ENCODE measurements at places on chromosomes 3 and 15.

- no peak for DNase-seq
Measured at GRCh38 chr3:8759038-8759707, 10.2 kb downstream of the OXTR start.

DNA sequence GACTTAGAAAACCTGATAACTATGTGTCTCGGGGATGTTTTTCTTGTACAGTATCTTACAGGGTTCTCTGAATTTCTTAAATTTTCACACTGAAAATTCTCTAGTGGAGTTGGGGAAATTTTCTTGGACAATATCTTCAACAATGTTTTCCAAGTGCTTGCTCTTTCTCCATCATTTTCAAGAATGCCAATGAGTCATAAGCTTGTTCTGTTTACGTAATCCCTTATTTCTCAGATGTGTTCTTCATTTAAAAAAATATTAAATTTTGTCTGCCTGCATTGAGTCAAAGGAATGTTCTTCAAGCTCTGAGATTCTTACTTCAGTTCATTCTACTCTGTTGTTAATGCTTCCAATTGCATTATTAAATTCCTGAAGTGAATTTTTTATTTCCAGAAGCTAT is 21.9 kb upstream of the PLSCR2 start:
- no peak for DNase-seq

DNA sequence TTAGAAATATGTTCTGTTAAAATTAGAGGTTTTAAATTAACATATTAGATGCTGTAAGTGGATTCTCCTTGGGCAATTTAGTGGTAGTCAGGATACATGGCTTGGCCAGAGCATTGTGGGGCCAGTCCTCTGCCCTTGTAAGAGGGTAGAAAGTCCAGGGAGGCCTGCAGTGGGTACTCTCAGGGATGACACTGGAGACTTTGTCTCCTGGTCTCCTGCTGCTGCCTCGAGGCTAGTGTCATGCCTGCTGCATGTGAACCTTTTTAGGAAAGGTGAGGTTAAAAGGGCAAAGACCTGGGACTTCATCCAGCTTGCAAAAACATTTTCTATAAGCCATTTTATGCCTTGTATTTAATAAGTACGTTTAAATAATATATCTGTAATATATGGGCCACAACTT is 96.8 kb upstream of the PROK2 start:
- no peak for DNase-seq

DNA sequence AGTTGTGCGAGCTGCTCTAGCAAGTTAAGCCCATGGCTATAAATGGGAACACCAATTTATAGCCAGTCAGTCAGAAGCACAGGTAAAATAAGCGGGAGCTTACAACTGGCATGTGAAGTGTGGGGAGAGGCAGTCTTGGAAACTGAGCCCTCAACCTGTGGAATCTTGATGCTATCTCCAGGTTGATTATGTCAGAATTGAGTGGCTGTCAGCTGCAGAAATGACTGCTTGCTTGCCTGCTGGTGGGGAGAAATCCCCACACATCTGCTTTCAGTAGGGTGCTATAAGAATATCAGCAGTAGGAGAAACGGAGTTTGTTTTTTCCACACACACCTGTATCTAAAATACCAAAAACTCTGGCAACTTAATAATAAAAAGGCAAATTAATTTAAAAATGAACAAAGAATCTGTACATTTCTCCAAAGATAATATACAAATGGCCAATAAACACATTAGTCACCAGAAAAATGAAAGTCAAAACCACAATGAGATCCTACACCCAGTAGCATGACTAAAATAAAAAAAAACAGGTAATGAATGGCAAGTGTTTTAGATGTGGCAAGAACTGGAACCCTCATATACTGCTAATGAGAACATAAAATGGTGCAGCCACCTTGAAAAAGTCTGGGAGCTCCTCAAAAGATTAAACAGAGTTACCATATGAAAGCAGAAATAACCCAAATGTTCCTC is 26.0 kb upstream of the MAP4 start:
- DNase-seq = no peak

DNA sequence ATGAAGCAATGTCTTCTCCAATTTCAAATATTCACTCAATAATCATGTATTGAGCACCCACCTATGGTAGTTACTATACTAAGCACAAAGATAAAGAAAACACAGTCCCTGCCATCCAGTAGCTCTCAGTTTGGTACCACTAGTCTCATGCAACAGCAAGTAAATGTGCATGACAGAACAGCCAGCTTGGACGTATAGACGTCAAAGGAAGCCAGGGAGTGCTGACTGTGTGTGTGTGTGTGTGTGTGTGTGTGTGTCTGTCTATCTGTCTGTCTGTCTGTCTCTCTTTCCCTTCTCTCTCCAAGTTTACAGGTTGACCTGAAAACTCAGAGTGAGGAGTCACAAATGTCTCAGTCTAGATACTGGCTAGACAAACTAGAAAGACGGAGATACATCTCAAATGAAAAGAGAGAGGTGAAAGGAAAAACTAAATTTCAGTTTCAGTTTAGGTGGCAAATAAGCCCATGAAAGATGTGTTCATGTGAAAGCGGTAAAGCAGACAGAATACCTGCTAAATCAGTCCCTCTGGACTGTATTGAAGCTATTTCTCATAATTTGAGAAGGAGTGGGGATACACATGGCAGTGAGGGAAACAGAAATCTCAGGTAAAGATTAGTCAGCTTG is 141.1 kb upstream of the PTPRG start:
- DNase-seq = no peak

GRCh38 chr3:70090322-70090913 is 90.9 kb downstream of the SAMMSON start:
- DNase-seq = no peak
